ENCODE measurements at places on chromosomes 7 and 10. TPM values are rescaled to one million over a fixed set of nuclear protein-coding genes. Genes with fewer than 3 reads are reported as not detected.

CPN1 gene
- not detected for total RNA-seq

TEX36 gene
- total RNA-seq, result not detected

STRA8 gene
- total RNA-seq, result not detected

DNA sequence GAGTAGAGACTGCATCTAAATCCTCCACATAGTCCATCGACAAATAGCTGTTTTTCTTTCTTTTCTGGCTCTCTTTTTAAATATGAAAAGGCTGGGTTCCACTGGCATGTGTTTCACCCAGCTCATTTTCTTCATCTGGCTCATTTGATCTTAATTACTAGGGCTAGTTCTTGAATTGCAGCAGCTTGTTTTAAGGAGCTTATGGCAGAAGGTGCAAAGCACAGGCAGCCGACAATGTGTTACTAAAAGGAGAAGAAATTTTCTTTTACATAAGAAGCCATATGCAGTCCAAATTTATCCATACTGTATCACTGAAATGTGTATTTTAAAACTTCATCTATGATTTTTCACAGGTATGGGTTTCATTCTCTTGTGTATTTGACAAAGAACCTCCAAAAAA is 205.6 kb upstream of the PTER start:
- no peaks in the 10 kb centered on the region for H3K4me1 ChIP-seq
- H3K4me3 ChIP-seq, result no peak overlapping the region
- no peaks in the 10 kb centered on the region for H3K36me3 ChIP-seq
- H3K27ac ChIP-seq, result no peak overlapping the region

- H3K4me1 ChIP-seq, result no peaks in the 10 kb centered on the region
- H3K36me3 ChIP-seq, result no peaks in the 10 kb centered on the region
- no peaks in the 10 kb centered on the region for H3K27me3 ChIP-seq
These were observed 42.7 kb downstream of the C10orf143 start for GRCh38 chr10:130067893-130068292.

- no peak overlapping the region for H3K27ac ChIP-seq
- no peak overlapping the region for H3K4me3 ChIP-seq
- H3K27me3 ChIP-seq, result peaks cover 21% of the 10 kb centered on the region
These were observed 20.2 kb upstream of the BAIAP2L1 start for GRCh38 chr7:98420966-98421612.

- no peak for DNase-seq
- H3K4me3 ChIP-seq, result no peak overlapping the region
- no peaks in the 10 kb centered on the region for H3K36me3 ChIP-seq
- no peak overlapping the region for H3K27ac ChIP-seq
These were observed 69.1 kb downstream of the ZNF438 start for GRCh38 chr10:30962522-30962921.

- H3K27me3 ChIP-seq, result no peaks in the 10 kb centered on the region
- H3K36me3 ChIP-seq, result peaks cover 29% of the 10 kb centered on the region
- H3K4me3 ChIP-seq, result peak overlapping the region; percentile 87
- peak overlapping the region; percentile 88 for H3K27ac ChIP-seq
- peaks cover 33% of the 10 kb centered on the region for H3K4me1 ChIP-seq
These were observed 482 bp upstream of the ACTR3C start for GRCh38 chr7:150323682-150324372.

FANK1 gene
- not detected for total RNA-seq

GRCh38 chr7:92061154-92061553 is 73.1 kb downstream of the CYP51A1 start:
- H3K27me3 ChIP-seq, result no peaks in the 10 kb centered on the region
- peaks cover 10% of the 10 kb centered on the region for H3K4me1 ChIP-seq
- DNase-seq, result no peak
- peaks cover 3% of the 10 kb centered on the region for H3K36me3 ChIP-seq
- H3K27ac ChIP-seq, result no peak overlapping the region
- no peak overlapping the region for H3K4me3 ChIP-seq

H2BK1 gene
- total RNA-seq, result 3.1 TPM

ACADSB gene
- 27.8 TPM for total RNA-seq

DNA sequence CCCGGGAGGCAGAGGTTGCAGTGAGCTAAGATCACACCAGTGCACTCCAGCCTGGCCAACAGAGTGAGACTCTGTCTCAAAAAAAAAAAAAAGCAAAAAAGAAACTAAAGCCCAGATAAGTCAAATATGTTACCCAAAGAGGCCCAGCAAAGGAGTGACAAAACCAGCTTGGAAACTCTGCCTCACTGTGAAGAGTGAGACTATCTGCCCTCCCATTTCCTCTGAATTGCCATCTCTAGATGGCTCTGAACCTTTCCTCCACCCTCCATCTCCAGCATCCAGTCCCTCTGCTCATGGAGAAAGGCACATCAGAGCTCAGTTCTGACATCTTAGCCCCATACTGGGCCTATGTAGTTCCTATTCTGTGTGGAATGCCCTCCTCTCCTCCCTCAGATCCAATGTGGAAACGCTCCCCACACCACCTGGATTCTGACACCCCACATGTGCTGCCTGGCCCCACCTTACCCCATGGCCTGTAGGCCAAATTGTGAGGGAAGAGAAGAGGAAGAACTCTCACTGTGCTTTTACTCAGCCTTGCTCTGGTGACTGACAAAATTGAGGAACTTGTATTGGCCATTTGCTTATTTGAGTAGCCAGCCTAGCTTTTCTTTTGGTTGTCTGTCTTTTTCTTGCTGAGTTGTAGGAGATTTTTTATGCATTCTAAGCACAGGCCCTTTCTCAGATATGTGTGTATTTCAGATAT is 18.0 kb upstream of the NUDCD3 start:
- no peak overlapping the region for H3K27ac ChIP-seq
- peaks cover 3% of the 10 kb centered on the region for H3K4me1 ChIP-seq
- H3K36me3 ChIP-seq, result no peaks in the 10 kb centered on the region
- no peaks in the 10 kb centered on the region for H3K27me3 ChIP-seq
- no peak for DNase-seq
- H3K4me3 ChIP-seq, result no peak overlapping the region

DNA sequence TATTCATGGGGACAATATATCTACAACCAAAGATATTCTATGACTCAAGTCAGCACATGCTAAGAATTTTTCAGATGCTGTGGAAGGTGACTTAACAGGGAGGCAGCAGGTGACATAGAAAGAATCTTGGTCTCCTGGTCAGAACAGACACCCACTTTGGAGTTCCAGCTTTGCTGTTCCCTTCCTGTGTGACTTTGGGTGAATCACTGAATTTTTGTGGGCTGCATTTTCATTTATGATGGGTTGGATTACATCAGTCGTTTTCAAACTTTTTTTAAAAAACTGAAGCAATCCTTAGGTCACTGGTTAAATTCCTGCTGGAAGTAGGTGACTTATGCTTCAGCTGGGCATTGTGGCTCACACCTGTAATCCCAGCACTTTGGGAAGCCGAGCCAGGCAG is 24.9 kb downstream of the RGR start:
- no peak overlapping the region for H3K27ac ChIP-seq
- no peak overlapping the region for H3K4me3 ChIP-seq
- no peaks in the 10 kb centered on the region for H3K4me1 ChIP-seq

DNA sequence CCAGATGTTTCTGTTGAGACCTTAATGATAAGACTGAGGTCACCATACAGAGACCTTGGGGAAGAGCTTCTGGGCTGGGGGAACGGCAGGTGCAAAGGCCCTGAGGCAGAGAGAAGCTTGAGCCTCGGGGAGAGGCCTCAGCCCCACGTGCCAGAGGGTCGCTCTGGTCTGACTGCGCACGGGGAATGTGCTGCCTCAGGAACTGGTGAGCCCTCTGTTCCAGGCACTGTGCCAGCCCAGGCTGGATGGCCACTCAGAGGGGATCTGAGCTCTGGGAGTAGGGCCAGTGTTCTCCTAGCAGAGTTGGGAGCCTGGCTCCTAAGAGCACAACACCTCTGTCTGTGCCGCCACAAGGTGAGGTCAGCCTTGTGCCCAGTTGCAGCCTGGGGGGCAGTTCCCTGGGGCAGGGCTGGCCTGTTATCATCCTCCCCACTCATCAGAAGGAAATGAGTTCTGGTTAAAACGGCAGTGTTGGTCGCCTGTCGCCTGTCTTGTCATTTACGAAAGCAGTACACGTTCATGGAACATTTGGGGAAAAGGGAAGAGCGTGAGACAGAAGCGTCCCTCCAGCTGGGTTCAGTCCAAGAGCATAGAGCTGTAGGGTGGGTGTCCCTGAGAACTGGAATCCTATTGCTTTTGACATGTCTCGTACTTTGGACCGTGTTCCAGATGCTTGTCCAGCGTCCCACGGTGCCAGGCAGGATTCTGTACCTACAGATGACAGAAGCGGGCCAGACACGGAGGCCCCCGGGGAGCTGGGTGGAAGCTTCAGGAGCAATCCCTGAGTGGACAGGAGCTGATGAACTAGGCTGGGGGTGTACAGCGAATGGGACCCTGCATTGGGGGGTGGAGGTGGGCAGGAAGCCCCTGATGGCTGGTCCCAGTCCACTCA is 4.3 kb downstream of the TTYH3 start:
- H3K27me3 ChIP-seq, result no peaks in the 10 kb centered on the region
- no peaks in the 10 kb centered on the region for H3K36me3 ChIP-seq
- no peak overlapping the region for H3K27ac ChIP-seq
- peaks cover 43% of the 10 kb centered on the region for H3K4me1 ChIP-seq

SCART1 gene
- total RNA-seq, result 7.3 TPM

DNA sequence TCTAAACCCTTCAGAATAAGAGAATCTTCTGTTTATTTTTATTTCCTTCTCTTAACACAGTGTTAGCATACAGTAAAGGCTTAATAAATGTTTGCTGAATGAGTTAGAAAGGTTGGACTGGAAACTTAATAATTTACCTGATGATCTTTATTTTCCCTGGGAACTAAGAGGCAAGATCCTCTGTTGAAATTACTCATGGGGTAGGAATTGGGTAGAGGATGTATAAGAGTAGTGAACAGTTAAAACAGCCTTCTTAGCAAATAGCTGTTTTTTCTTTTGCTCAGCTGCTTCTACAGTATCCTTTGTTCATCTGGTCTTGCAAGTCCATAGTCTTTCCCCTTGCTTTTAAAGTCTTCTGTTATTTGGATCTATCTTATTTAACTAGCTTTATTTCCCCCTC is 80.0 kb downstream of the AKAP9 start:
- no peaks in the 10 kb centered on the region for H3K4me1 ChIP-seq
- H3K27me3 ChIP-seq, result no peaks in the 10 kb centered on the region
- H3K4me3 ChIP-seq, result no peak overlapping the region
- peaks cover 14% of the 10 kb centered on the region for H3K36me3 ChIP-seq
- no peak overlapping the region for H3K27ac ChIP-seq
- DNase-seq, result no peak

DNA sequence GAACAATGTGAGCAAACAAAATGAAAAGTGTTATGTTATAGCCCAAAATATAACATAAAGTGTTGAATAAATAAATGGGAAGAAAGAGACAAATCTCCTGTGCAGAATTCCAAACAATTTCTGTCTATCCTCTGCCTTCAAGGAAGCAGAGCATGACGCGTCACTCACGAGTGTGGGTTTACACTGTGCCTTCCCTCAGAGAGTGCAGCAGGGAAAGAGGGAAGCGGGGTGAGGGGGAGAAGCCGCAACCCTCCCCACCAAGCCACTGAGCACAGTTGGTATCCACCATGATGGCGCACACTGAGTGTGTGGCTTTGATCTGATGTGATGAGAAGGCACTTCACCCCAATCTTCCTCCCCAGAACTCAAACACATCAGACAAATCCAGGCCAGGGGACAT is 74.8 kb downstream of the PTPRN2 start:
- no peaks in the 10 kb centered on the region for H3K36me3 ChIP-seq
- no peak for DNase-seq
- no peak overlapping the region for H3K27ac ChIP-seq
- H3K4me1 ChIP-seq, result no peaks in the 10 kb centered on the region
- no peak overlapping the region for H3K4me3 ChIP-seq
- no peaks in the 10 kb centered on the region for H3K27me3 ChIP-seq

DNA sequence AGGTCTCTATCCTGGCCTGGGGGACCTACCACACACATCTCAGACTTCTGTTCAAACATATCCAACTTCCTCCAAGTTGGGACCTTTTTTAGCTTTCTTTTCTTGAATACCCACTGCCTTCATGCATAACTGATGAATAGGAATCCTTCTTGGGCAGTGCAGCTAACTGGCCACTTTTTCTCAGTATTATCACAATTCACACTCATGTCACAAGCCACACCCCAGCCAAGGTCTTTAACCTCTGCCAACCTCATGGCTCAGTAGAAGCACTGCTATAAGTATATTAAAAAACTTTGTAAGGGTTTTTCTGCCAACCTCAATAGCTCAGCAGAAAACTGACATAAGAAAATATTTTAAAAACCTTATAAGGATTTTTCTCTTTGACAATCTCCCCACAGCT is 44.5 kb downstream of the HHEX start:
- no peak overlapping the region for H3K4me3 ChIP-seq
- H3K27ac ChIP-seq, result no peak overlapping the region
- no peak for DNase-seq
- H3K4me1 ChIP-seq, result peaks cover 34% of the 10 kb centered on the region

DNA sequence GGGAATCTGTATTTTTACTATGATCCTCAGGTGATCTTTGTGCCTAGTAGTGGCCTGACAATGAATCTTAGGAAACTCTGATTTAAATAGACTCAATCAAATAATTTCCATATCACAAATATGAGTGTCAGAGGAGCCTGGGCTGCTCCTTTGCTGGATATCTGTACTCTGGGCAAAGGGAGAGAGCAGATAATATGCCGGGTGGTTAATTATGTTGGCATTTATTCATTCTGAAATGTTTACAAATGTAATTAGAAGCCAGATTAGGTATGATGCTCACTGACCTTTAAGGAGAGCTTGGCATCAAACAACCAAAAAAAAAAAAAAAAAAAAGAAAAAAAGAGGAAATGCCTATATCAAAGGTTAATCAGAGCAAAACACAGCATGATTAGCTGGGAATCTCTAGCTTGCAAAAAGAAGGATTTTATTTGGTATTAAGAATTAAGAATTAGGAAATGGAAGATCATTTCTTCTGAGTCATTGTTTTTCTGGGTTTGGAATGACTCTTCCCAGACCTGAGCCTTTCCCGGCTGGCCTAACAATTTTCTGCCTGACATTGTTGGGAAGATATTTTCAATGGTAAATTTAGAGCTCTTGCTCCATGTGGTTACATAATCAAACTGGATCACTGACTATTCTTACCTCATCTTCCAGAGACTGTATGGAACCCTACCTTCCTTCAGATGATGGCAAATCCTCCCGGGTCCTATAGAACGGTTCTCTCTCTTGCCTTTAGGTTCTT is 365.3 kb downstream of the REEP3 start:
- H3K27me3 ChIP-seq, result no peaks in the 10 kb centered on the region
- no peak overlapping the region for H3K4me3 ChIP-seq
- DNase-seq, result no peak
- no peaks in the 10 kb centered on the region for H3K36me3 ChIP-seq
- no peaks in the 10 kb centered on the region for H3K4me1 ChIP-seq

- DNase-seq, result no peak
- H3K4me1 ChIP-seq, result no peaks in the 10 kb centered on the region
- no peaks in the 10 kb centered on the region for H3K27me3 ChIP-seq
- H3K4me3 ChIP-seq, result no peak overlapping the region
These were observed 212.3 kb upstream of the FZD1 start for GRCh38 chr7:91051966-91052365.

ACHE gene
- total RNA-seq, result 0.24 TPM

GOLGA7B gene
- total RNA-seq, result not detected

LRRC17 gene
- 0.53 TPM for total RNA-seq

GRCh38 chr7:74587435-74588126 is 69.9 kb upstream of the GTF2I start:
- DNase-seq, result no peak
- no peaks in the 10 kb centered on the region for H3K36me3 ChIP-seq
- no peak overlapping the region for H3K4me3 ChIP-seq
- H3K27ac ChIP-seq, result no peak overlapping the region

ANKRD30A gene
- total RNA-seq, result not detected
